ENCODE measurements at places on chromosomes 13 and 19.

DNA sequence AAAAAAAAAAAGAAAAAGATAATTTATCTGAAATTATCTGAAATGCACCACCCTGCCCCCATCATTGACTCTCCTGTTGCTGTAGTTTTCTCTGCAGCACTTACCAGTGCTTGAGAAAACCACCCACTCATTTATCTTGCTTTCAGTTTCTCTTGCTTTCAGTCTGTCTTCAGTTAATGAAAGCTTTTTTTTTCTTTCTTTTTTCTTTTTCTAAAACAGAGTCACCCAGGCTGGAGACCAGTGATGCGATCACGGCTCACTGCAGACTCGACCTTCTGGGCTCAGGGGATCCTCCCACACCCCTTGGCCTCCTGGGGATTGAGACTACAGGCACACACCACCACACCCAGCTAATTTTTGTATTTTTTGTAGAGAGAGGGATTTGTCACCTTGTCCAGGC, 4.3 kb upstream of the ACP5 start:
- peak; percentile 47 for DNase-seq

DNA sequence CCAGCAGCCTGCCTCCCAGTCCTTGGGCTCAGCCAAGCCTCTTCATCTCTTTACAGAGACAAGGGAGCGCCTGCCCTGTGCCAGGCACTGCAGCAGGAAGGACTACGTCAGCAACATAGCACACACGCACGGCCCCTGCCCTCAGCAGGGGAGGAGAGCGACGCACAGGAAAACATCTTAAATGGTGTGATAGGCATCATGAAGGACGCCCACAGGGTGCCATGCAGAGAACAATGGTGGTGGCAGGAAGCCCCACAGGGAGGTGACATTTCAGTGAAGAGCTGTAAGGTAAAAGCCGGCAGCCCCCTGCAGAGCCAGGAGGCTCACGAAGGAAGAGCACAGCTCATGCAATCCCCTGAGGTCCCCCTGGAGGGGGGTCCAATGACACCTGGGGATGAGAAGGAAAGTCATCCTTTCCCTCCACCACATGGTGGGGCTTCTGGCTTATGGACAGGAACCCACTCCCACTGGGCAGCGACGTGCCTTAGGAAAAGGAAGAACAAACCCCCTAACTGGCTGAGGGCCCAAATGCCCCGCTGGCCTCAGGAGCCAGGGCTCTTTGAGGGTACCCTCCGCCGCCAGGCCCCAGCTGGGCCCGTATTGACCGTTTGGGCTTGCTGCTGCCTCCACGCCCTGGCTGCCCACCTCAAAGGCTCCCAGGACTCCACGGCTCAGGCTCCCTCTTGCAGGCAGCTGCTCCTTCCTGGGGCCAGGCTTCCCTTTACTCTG, 37.3 kb upstream of the C13orf42 start:
- no peak for DNase-seq

DNA sequence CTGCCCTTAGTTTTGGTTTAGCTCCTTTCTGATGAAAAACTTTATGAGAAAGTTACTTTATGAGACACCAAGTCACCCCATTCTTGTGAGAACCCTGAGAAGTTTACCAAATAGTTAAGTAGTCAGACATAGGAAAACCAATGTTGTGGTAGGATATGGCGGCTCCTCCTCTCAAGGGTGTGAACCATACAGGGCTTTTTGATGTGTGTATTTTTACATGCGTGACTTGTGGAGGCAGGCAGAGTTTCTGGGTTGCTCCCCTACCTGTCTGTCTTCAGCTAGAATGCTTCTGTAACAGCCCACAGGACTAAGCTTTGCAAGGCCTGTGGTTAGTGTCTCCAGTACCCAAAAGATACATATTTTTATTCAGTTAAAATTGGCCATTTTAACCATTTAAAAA, 18.3 kb downstream of the UBAC2 start:
- no peak for DNase-seq

- no peak for DNase-seq
These were observed 453.7 kb downstream of the PCDH17 start for GRCh38 chr13:58085274-58085673.

GRCh38 chr13:82687884-82688283, 1194.4 kb downstream of the SLITRK1 start:
- DNase-seq, result no peak

- DNase-seq, result no peak
These were observed 660.9 kb downstream of the LIG4 start for GRCh38 chr13:107554460-107554859.

DNA sequence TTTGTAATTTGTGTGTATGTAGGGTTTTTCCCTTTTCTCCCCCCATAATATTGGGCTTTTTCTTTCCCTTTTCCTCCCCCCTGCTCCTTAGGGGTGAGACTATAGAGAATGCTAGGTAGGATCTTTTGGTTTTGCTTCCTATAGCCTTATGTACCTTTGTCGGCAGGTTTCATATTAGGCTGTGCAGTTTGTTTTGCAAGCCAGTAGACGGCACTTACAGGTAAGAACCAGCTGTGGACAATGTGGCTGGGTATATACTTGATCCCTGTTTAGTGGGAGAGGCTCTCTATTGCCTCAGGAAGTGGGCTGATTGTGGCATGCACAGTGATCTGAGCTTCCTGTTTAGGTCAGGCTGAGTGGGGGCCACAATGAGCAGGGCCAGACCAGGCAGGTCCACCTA, 359.2 kb upstream of the OBI1 start:
- no peak for DNase-seq

GRCh38 chr19:17357724-17358123, 19.4 kb downstream of the PLVAP start:
- no peak for DNase-seq
